Activated T-cell treated with anti-CD3 and anti-CD28 coated beads for 1 hour (primary cell): ENCODE measurements at places on chromosomes 5 and 9.

GRCh38 chr9:98808411-98808815 lies 943 bp downstream of the GALNT12 start:
- no peak for DNase-seq

- DNase-seq = no peak
These were observed 556.1 kb upstream of the ZNF608 start for GRCh38 chr5:125302577-125302976.

DNA sequence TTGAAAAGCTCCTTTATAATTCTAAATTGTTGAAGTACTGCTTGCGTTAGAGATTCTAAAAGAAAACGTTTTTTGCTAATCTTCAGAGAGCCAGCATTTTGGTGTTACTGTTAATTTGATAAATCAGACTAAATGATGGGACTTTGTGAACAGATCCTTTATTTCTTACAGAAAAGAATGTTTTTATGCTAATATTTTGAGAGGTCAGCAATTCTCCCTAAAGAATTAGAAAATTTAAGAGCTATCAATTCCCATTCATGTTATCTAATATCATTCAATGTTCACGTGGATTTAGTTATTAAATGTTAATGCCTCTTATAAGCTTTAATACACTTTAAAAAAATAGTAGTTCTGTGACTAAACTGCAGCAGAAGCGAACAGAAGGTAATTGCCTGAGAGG lies 2.4 kb downstream of the AGGF1 start:
- no peak for DNase-seq

- DNase-seq = no peak
These were observed 1.4 kb downstream of the PCDH1 start for GRCh38 chr5:141876628-141877355.

- DNase-seq = no peak
These were observed 265.2 kb upstream of the RASA1 start for GRCh38 chr5:87002485-87002884.

GRCh38 chr5:59268756-59269415 lies 624.6 kb downstream of the PDE4D start:
- DNase-seq = no peak

- DNase-seq = no peak
These were observed 530.5 kb downstream of the SEMA5A start for GRCh38 chr5:9015260-9015936.
